ENCODE measurements at places on chromosomes 7 and 10.

- DNase-seq = no peak
Observed at GRCh38 chr10:623477-624311, 65.8 kb downstream of the DIP2C start.

GRCh38 chr7:26291699-26292538, at the start of gene SNX10:
SNX10 (plus strand) TSS chr7:26291862; CDS start chr7:26346443, 54,581 bp downstream.
- DNase-seq = peak; percentile 59

- no peak for DNase-seq
Observed at GRCh38 chr7:93258661-93259060, 26.5 kb downstream of the VPS50 start.

GRCh38 chr7:5357951-5358350, 65.7 kb downstream of the TNRC18 start:
- DNase-seq = no peak

GRCh38 chr7:100803398-100804161, 23.7 kb downstream of the EPHB4 start:
- DNase-seq = no peak

- no peak for DNase-seq
Observed at GRCh38 chr7:33185786-33186185, 56.4 kb downstream of the BBS9 start.

DNA sequence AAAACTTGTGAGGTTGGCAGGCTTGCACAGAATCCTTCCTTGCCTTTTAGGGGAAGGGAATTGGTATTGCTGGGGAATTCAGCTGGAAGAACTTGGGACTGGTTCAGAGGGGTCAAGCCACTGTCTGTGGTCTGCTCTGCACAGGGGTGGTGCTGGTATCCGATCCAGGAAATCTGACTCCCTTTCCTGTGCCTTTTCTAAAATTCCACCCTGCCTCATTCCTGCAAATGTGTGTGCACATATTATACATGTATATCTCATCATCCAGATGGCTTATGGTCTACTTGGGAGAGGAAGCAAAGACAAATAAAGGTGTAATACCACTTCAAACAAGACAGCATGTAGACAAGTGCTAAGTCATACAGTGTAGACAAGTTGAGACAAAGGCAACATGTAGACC, 14.3 kb downstream of the UBTD1 start:
- no peak for DNase-seq

GRCh38 chr7:43583424-43584194, 701 bp downstream of the STK17A start:
- DNase-seq = peak; percentile 63

- DNase-seq = no peak
Observed at GRCh38 chr10:33655165-33655815, 320.8 kb upstream of the NRP1 start.

- no peak for DNase-seq
Observed at GRCh38 chr7:87317691-87318245, 27.7 kb upstream of the CROT start.

DNA sequence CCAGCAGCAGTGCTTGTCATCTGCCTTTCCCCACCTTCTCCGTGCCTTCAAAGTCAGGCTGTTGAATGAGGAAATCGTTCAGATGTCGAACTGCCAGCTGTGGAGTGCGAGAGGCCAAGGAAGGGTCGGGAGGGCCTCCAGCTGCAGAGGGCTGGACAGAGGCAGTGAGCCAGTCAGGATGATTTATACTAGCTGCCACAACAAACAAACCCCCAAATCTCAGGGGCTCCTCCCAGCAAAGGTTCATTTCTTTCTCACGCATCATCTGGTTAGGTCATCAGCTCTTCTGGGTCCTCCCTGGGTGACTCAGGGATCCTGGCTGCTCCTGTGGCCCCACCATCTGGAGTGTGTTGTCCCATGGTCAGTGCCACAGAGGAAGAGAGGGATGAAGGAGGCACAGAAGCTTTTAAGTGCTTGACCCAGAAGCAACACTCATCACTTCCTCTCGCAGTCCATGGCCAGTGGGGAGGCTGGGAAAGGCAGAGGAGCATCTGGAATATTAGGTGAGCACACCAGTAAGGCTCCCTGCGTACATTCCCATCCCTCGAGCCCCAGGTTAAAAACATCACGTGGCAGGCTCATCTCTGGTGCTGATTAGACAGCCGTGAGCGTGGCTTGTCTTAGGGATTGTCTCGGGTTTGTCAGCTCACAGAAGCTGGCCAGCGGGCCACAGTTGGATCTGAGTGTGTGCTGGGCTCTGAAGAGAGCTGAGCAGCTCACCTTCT, 140.7 kb downstream of the RGS10 start:
- DNase-seq = no peak

GRCh38 chr7:157564517-157565177, 227.8 kb downstream of the DNAJB6 start:
- no peak for DNase-seq

- no peak for DNase-seq
Observed at GRCh38 chr7:65429642-65430343, 56.1 kb downstream of the ZNF92 start.

DNA sequence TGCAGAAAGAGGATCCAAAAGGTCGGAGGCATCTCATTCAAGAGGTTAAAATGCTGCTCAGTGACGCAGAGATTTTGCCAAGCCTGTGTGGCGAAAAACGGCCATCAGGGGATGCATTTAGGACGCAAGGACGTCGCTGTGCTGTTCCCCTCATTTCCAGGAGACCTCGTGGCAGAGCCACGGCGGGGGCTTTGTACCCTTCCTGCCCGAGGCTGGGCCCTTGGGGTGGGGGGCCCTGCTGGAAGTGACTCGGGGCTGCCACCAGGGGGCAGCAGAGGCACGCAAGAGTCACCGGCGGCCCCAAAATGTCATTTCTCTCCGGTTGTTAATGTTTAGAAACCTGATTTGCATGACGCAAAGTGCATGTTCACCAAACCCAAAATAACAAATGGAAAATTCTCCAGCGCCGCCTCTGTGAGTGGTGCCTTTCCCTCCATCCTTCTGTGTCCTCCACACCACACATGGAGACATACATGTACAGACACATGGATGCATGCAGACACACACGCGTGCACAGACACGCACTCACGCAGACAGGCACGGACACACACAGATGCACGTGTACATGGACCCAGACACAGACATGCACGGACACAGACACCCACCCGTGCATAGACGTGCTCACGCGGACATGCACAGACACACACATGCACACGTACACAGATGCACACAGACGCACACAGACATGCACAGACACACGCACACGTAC, 51.0 kb upstream of the NKX6-2 start:
- DNase-seq = no peak

DNA sequence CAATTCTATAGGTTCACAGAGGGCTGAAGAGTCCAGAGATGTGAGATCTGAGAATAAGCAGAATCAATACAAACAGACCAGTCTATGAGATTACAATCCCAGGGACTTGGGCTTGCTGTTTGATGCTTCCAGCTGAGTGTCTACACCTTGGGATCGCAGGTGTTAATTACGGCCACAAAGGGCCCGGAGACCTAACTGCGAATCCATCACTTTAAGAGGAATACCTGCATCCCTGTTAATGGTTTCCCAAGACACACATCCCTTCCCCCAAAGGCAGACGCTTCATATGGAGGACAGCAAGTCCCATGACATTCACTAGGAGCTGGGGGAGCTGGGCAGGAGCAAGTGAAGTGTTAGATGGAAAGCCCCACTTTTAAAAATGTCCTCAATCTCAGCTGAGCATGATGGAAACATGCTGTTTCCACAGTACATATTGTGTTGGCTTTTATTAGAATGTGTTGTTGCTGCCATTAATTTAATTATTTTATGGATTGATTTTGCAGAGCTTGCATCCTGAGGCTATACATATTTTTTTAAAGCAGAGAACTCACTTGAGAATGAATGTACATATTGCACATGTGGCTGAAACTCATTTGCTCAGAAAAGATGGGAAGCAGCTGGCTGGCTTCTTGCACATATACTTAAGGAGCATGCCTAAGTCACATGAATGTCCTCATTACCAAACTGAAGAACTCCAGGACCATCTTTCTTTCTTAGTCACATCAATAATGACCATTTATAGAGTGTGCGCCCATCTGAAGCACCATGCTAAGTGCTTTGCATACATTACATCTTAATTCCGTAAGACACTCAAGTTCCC, 151.3 kb downstream of the NEBL start:
- no peak for DNase-seq

- DNase-seq = no peak
Observed at GRCh38 chr7:82755705-82756551, 312.4 kb upstream of the CACNA2D1 start.

- DNase-seq = no peak
Observed at GRCh38 chr10:122849900-122850605, 4.4 kb upstream of the CUZD1 start.

DNA sequence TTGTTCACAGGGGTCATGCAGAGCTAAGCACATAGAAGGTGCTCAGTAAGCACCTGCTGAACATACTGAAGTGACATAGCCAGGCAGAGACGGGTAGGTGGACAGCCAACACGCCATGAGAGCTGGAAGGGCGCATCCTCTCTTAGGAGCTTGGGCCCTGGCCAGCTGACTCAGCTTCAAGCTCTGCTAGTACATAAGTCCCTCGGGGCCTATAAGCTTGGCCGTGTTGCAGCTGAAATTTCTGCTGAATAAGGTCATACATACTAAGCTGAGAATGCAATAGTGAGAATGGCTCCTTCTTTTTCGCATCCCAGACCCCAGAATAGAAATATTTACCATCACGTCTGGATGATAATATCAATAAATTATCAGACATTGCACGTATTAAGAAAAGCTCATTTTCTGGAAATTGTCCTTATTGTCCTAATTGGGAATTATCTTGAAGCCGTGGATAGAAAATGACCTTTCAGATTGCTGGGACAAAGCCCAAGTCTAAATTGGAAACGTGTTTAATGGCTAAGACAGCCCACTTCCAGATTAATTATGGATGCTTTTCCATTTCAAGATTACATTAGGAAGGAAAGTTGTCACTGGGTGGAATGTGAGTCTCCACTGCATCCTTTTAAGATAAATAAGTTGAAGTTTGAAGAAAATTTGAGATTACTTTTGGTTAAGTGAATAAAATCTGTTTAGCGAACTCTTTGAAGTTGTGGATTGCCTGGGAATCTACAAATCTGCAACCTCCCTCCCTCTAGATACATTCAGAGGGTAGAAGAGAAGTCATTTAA, 287.1 kb upstream of the C7orf33 start:
- no peak for DNase-seq

DNA sequence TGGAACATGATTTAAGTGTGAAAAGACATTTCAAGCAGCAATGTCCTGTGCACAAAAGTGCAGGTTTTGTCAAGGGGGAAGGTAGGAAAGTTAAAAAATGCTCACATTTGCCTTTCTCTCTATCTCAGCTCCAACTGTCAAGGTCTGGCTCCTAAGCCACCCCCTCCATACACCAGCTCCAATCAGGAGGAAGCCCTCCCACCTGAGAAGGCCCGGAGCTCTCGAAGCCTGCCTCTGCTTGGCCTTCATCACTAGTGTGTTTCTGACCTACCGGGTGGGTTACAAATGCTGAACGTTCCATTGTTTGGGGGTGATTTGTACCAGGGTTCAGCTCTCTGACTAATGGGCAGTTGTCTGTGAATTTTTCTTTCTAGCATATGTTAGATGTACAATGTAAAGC, 14.2 kb downstream of the CRHR2 start:
- no peak for DNase-seq

- no peak for DNase-seq
Observed at GRCh38 chr7:73645643-73646174, 21.4 kb upstream of the MLXIPL start.

DNA sequence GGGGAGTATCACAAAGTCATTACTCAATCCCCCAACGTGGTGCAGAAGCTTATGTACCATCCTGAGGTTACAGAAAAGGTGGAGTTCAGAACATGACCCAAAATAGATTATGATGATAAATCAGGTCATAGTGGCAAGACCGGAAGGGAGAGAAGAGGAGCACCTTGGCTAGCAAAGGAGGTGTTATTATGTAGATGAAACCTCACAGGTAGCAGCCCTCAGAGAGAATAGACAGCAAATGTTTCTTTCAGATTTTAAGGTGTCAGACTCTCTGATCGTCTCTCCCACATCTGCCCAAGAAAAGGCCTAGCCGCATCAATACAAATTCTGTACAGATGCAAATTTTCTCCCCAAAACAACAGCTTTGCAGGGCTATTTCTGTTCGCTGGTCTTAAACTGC, 88.3 kb upstream of the SEMA3D start:
- DNase-seq = no peak

- no peak for DNase-seq
Observed at GRCh38 chr10:110502851-110503301, 5.2 kb downstream of the DUSP5 start.

GRCh38 chr7:14236834-14237233, 247.4 kb upstream of the ETV1 start:
- DNase-seq = no peak

GRCh38 chr10:63711361-63711760, 190.2 kb downstream of the REEP3 start:
- DNase-seq = no peak

- no peak for DNase-seq
Observed at GRCh38 chr7:50216626-50217025, 87.9 kb upstream of the IKZF1 start.

DNA sequence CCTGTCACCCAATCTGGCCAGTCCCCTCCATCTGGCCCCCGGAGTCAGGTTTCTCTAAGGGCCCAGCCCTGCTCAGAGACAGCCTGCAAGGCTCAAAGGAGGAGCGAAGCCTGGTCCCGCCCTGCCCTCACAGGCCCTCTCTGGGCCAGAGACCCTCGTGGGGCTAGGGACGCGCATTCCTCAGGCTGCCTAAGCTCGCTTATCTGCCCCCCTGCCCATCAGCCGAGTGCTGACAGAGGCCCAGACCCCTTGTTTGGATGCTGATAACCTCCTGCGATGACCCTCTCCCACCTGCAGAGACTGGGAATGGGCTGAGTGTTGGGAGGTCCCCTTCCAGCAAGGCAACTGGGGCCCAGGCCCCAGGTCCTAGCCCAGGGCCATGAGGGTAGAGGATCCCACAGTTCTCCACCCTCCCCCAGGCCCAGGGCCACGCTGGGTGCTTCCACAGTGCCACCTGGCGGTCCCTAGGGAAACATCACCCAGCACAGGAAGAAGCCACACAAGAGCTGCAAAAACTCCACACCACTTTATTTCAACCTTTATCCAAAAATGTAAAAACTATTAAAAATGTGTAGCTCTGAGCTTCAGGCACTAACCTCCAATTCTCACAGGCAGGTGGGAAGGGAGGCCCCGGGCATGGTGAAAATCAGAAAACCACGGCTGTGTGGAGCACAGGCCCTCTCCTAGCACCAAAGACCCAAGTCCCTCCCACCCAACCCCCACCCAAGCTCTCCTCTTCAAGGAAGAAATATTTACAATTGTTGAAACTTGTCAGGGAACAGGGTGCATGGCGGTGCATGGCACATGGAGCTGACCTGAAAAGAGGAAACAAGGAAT, 2.2 kb downstream of the NPM3 start:
- peak; percentile 64 for DNase-seq

DNA sequence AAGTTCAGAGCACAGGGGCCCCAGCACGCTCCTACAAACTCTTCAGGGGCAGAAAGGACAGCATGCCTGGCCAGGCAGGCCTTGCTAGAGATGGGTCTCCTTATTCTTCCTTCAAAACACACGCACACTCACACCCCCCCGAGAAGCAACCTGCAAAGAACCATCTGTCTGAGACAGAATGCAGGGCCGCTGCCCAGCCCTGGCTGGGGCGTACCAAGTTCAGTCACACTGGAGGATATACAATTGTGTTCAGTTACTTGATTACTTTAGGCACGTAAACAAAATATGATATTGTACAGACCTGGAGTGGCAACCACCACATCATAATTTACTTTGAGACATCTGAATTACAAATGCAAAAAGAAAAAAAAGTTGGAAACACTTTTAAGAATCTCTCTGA, 5.7 kb downstream of the FAM53B start:
- no peak for DNase-seq

- no peak for DNase-seq
Observed at GRCh38 chr7:134374291-134374690, 57.6 kb upstream of the SLC35B4 start.

All from stimulated activated naive CD4-positive, alpha-beta T cell treated with Interleukin-2 at 50 U/mL for 16 hours (primary cell).